Stimulated activated CD4-positive, alpha-beta T cell treated with anti-CD3 and anti-CD28 coated beads, Interleukin-12 subunit alpha, Interleukin-12 subunit beta, amount 100 ng/mL, for 24 hours (primary cell): ENCODE measurements at places on chromosomes 2 and 18.

GRCh38 chr2:48886919-48887318 lies 131.4 kb upstream of the LHCGR start:
- DNase-seq = no peak

GRCh38 chr2:211049321-211050018 lies 493.1 kb downstream of the CPS1 start:
- DNase-seq = no peak

DNA sequence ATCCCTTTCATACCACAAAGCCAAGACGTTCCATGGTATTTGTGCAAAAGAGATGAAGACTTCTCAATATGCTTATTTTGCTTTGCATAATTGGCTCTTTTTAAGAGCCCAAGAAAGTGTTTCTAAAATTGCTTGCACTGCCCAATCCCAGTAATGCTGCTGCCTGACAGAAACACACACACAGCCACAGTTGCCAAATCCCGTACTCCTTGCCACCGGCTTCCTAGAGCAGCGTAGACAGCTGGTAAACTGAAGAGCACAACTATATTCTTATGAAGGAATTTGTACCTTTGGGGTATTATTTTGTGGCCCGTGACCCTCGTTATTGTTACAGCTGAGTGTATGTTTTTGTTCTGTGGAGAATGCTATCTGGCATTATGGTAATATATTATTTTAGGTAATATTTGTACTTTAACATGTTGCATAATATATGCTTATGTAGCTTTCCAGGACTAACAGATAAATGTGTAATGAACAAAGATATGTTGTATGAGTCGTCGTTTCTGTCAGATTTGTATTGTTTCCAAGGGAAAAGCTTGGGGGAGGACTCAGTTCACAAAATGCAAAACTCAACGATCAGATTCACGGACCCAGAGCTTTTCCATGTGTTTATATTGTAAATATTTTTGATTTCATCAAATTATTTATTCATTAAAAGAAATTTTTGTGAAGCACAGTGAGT lies 202.9 kb upstream of the RAB12 start:
- DNase-seq = no peak

GRCh38 chr2:97931118-97931857 lies 64.5 kb downstream of the TMEM131 start:
- no peak for DNase-seq

DNA sequence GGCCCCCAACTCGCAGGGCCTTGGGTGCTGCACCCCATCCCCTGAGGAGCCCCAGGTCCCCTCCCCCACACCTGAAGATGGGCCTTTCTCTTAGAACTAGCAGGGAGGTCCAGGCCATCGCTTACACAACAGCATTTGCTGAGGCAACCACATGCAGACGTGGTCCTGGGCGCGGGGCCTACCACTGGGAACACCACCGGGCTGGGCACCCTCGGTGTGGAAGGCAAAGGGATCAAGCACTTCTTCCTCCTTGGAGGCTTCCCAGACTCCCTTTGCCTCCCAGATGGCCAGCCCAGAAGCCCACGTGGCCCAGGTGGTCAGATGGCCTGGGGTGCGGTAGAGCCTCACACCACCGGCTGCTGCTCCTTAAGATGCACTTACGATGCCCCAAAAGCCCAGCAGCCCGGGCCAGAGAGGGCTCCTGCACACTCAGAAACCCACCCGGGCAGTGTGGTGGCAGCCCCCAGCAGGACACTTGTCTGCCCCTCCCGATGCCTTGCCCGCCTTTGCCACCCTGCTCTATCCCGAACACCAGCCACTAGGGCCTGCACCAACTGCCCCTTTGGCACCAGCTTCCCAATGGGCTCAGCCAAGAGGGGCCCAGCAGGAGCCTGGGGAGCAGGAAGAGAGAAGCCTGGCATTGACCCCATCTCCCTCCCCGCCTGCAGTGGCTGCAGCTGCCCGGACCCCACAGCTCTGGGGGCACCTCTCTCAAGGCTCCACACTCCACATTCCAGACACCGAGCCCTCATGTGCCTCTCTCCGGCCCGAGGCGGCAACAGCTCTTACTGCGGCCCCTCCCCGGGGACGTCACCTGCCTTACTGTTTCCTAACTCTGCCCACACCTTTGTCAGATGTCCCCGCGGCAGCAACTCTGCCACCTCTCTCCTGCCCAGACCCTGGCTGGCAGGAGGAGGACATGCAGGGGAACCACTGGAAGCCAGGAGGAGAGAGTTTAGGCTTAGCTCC lies 13.9 kb upstream of the MLPH start:
- no peak for DNase-seq

GRCh38 chr2:33108483-33109443 lies 162.0 kb downstream of the LTBP1 start:
- no peak for DNase-seq

GRCh38 chr18:3717376-3718025 lies 267.5 kb downstream of the TGIF1 start:
- no peak for DNase-seq

GRCh38 chr2:109217362-109218086 lies 88.5 kb downstream of the SH3RF3 start:
- no peak for DNase-seq

GRCh38 chr2:26009567-26009963 lies 24.3 kb upstream of the RAB10 start:
- no peak for DNase-seq
